Adrenal gland (tissue), 19 donors: ENCODE measurements at places on chromosomes 2 and 18. TPM values are rescaled to one million over a fixed set of nuclear protein-coding genes. Genes with fewer than 3 reads are reported as not detected.

DNA sequence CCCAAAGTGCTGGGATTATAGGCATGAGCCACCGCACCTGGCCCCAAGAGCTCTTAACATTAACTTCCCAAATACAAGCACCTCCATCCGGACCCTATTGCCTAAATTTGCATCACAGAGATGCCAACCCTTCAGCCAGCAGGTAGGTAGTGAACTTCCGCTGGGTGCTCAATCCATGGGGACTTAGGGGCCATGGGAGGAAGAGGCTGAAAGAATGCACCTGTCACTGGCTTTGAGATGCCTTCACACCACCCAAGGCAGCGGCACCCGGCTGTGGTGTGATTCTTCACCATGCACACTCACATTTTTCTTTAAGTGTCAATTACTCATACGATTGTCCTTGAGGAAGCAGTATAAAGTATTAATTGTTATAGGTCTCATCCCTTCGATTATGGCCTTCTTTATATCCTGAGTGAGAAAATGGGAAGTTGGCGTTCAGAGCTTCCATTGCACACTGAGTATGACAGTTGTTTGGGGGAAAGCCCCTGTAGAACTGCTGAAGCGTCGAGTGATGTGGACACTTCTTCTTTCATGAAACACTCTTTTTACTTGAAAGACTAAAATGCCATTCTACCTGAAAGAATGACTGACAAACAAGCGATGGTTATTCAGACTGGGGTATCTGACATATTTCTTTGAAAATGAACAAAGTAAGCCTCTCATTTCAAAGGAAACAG is 51.8 kb upstream of the BIN1 start:
- DNase-seq = peak; percentile 9

- no peak for DNase-seq
Measured at GRCh38 chr2:186664385-186665043, 29.3 kb upstream of the FAM171B start.

DNA sequence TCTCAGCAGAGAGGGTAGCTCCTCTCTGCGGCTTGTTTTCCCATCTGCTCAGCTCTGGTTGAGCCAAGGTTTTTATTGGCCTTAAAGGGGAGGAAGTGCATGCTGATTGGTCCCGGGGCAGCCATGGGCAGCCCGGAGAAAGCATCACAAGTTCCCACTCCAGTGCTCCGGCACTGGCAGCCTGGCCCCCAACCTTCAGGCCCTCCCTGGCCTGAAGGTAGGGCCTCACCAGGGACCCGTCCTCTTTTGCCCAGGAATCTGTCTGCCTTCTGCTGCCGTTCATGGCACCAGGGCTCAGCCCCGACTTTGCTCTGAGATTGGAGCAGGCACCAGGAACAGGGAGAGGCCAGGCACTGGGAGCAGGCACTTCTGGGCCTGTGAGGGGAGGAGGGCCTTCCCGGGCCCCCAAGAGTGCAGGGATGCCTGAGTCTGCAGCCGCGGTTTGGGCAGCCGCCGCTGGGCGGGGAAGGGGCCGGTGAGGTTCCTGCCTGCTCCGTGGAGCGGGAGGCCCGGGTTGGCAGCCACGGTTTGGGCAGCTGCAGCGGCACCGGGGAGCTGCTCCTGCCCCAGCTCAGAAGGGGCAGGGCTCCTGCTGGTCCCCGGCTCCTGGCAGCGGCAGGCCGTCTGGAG is 17.5 kb upstream of the ILKAP start:
- no peak for DNase-seq

QPCT gene
- total RNA-seq = 396 TPM

- DNase-seq = no peak
Measured at GRCh38 chr2:120670771-120671480, 64.7 kb upstream of the GLI2 start.

DNA sequence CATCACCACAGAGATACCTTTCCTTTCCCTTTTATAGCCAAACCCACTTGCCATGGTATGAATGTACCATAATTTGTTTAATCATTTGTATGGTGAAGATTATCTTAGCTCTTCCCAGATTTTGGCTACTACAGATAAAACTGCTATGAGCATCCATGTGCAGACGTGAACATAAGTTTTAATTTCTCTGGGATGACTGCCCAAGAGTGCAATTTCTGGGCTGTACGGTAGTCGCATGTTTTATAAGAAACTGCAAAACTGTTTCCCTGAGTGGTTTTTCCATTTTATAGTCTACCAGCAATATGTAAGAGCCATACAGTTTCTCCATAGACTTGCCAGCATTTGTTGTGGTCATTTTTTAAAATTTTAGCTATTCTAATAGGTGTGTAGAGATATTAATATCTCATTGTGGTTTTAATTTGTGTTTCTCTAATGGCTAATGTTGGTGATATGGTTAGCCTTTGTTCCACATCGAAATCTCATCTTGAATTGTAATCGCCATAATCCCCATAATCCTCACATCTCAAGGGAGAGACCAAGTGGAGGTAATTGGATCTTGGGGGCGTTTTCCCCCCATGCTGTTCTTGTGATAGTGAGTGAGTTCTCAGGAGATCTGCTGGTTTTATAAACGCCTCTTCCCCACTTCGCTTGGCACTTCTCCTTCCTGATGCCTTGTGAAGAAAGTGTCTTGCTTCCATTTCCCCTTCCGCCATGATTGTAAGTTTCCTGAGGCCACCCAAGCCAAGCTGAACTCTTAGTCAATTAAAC is 628.5 kb upstream of the KLHL29 start:
- no peak for DNase-seq

FOXI3 gene
- total RNA-seq = not detected

CCBE1 gene
- 7.8 TPM for total RNA-seq

DYTN gene
- total RNA-seq = not detected

MC5R gene
- total RNA-seq = 0.32 TPM

- no peak for DNase-seq
Measured at GRCh38 chr2:240929364-240930095, 23.4 kb downstream of the CROCC2 start.

GRCh38 chr2:430291-431040 is 142.6 kb upstream of the ALKAL2 start:
- no peak for DNase-seq

KIF5C gene
- total RNA-seq = 17.7 TPM

DNAJC5G gene
- 1.4 TPM for total RNA-seq

PRKAG3 gene
- total RNA-seq = not detected

DNA sequence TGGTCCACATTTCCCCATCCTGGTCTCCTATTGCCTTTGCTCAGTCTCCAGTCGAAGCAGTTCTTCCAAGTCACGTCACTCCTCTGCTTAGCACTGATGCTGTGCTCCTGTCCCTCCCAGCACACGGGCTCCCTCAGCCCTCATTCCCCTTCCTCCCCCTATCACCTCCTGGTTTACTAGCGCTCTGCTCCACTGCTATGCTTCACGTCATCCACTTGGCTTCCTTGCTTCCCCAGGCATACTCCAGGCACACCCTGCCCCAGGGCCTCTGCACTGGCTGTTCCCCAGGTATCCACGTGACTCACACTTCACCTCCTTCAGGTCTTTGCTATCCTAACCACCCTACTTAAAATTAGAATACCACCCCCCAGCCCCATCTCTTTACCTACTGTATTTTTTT is 269.3 kb downstream of the GLI2 start:
- no peak for DNase-seq

DNA sequence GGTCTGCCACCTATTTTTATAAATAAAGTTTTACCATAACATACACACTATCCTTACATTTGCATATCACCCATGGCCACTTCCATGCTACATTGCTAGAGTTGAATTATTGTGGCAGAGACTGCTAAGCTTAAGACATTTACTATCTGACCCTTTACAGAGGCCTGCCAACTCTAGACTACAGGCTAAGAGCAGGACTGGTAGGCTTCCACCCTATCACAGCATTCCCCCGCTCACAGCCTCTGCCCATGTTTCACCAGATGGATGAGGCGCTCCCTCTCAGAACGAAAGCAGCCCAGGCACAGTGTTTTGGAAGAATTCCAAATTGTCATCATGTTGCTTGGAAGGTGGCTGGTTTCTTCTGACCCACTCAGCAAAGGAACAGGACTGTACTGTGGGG is 91.7 kb upstream of the SLC35G4 start:
- no peak for DNase-seq

DNA sequence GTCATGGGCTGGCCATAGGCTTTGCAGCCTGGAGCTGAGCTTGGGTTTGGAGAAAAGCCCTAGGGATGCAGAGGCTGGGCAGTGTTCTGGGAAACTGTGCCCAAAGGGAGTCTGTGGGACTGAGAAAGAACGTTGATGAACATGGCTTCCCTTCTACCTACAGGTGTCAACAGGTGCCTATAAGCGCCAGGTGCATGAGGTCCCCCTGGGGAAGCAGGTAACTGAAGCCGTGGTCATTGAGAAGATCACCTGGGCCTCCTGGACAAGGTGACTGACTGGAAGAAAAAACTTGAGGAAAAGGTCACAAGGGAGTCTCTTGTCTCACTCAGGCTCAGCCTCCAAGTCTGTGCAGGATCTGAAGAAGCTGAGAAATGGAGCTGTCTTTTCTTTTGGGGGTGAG is 83.4 kb downstream of the RTN4 start:
- no peak for DNase-seq

DNA sequence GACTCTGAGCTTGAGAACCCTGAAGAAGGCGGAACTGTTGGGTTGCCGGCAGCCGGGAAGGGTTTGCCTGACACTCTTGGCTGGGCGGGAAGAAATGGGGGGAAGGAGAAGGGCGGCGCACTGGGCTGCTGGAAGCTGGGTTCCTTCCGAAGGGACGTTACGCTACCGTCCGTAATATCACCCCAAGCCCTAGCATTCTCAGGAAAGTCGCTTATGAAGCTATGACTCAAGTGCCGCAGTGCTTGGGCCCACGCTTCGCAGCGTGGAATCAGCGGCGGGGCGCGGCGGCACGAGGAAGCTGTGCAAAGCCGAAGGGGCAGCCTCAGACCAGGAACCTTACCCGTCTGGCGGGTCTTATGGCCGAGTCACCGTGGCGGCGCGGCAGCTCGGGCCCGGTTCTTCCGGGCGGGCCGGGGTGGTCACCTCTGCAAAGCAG is 50.2 kb upstream of the SIGLEC15 start:
- DNase-seq = peak; percentile 78

DNA sequence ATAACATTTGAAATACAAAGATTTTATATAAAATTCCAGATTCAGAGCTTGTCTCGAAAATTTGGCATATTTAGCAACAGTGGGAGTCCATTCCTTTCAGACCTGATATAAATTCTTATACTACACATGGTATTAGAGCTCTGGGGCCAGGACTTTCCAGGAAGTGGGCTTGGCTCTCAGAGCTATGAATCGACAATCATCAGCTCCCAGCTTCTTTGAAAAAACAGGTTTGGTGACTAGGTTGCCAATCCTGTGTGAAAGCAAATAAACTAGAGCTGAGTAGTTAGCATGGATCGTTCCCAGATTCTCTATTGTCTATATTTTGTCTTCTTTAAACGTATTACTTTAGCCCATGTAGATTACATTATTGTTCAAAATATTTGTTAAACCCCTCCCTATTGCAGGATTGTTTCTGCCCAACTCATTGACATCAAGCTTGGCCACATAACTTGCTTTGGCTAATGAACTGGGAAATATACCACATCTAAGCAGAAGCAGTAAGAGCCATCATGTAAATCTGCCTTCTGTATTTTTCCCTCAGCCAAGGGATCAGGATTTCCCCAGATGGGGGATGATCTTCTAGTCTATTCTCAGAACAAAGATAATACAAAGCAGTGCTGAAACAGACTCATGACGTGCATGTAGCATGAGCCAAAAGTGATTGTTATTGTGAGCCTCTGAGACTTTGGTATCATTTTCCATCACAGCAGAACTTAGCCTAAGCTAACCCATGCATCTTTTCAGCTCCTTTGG is 105.4 kb downstream of the KCNH7 start:
- no peak for DNase-seq

GRCh38 chr18:48376934-48377333 is 32.2 kb downstream of the ZBTB7C start:
- no peak for DNase-seq

DNA sequence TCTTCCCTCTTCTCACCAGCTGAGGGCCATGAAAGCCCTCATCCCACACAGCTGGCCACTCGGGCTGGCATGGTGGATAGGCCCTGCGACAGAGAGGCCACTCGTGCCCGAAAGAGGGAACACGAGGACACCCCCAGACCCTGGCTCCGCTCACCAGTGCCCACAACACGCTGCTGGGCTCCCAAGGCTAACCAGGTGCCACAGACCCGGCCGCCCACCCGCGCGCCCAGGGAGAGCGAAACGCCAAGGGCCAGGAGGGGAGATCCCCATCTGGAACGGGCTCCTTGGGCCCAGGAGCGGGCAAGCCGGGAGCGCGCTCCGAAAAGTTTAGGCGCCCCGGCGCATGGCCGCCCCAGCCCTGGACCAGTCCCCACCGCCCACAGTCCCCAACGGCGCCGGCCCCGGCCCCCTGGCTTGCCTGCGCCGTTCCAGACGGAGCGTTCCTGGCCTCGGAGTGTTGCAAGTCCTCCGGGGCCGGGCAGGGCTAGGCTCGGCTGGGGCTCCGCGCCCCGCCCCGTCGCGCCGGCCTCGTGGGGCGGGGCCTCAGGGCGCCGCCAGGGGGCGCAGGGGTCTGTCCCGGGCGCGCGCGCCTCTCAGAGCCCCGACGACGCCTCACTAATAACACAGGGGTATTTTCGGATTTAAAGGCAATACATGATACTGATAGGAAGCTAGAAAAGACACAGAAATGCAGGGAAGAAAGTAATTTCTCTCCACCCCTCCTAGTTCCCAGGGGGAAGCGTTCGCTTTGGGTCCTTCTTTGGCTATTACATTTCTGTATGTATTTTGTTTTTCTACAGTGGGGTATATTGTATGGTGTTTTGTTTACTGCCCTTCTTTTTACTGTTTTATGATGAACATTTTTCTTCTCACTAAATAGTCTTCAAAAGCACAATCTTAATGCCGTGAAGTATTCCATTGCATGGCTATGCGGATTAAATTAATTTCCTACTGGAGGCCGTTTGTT is at the start of gene TMBIM1:
TMBIM1 (minus strand) TSS at position 456 of the 967 bp plus-strand sequence. CDS start 10,362 bp downstream, outside the sequence.
- DNase-seq = peak; percentile 83
